ENCODE measurements at places on chromosomes 1 and 21. TPM values are rescaled to one million over a fixed set of nuclear protein-coding genes. Genes with fewer than 3 reads are reported as not detected.

The SERTAD4 gene
- total RNA-seq: 4.4 TPM

The HLX gene
- total RNA-seq: 2.8 TPM

The RGS18 gene
- not detected for total RNA-seq

The TMEM125 gene
- not detected for total RNA-seq

The HCN3 gene
- 0.11 TPM for total RNA-seq

The ZNF648 gene
- not detected for total RNA-seq

The NOS1AP gene
- not detected for total RNA-seq

The TTC13 gene
- 22.6 TPM for total RNA-seq

The BSDC1 gene
- total RNA-seq: 75.7 TPM

The SLC1A7 gene
- total RNA-seq: not detected

The TCHH gene
- not detected for total RNA-seq

The AIRE gene
- total RNA-seq: not detected

The SPRR2A gene
- not detected for total RNA-seq

The PKN2 gene
- total RNA-seq: 35.7 TPM

The CR1 gene
- total RNA-seq: 0.03 TPM

The RXRG gene
- 0.17 TPM for total RNA-seq

The PGLYRP3 gene
- not detected for total RNA-seq

The KIF17 gene
- 0.06 TPM for total RNA-seq

All from Daoy (cell line).